ENCODE measurements at places on chromosomes 6 and 20.

DNA sequence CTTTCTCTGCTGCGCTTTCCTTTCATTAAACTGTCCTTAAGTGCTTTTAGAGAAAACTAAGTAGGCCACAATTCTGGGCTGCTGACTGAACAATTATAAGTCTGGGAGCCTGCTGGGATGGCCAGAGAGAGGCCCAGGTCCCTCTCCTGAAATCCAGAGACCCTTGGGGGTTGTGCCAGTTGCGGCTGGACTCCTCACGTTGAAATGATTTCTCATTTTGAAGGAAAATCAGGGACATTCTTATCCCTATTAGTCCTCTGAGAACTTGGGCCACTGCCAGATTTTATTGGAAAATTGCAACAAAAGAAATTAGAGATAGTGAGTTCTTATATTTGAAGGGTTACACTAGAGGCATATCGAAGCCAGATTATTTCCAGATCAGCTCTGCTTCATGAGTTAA is 145.1 kb downstream of the CLIC5 start:
- DNase-seq: no peak

GRCh38 chr6:79646006-79646405 is 14.9 kb downstream of the SH3BGRL2 start:
- DNase-seq: no peak

- no peak for DNase-seq
Observed at GRCh38 chr20:38722683-38723016, 1.6 kb upstream of the SLC32A1 start.

DNA sequence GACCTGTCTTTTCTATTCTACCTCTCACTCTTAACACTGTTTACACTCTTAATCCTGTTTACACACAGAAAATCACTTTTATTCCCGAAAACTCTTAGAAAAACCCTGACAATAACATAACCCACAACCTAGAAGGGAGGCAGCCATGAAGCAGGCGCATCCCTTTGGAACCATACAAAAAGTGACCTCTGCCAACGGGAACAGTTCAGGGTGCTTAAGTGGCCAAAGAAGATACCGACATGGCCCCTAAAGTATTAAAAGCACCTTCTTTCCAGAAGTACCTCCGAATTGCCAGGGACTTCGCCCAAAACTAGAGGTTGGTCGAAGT is 490 bp downstream of the MMUT start:
- DNase-seq: no peak

DNA sequence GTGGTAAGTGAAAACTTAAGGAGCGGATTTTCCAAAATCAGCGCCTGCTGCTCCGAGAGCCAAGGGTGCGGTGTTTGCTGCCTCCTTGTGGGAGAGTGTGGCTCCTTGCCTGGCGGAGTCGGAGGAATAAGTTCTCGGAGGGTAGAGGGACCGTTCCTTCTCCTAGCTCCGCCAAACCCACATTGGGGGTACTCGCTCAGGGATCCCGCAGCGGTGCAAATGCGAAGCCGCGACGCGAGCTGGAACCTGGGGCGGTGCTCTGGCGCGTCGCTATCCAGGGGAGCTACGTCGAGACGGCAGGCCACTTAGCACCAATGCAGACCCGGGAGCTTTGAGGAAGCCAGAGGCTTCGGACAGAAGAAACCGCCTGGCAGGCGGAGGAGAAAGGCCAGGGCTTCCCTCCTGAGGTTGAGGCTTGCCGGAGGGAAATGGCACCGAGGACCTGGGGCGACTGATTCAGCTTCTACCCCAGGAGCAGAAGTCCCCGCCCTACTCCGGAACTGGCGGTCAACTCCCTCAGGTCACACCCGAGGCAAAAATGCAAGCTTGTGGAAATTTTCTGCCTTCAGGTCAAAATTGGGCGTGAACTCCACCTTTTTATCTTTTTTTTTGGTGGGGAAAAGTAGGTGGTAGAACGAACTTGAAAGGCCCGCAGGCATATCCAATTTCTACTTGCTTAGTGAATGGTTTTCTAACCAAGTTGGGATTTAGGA is 5.7 kb upstream of the DDX43 start:
- DNase-seq: peak; percentile 52

- DNase-seq: no peak
Observed at GRCh38 chr6:12929678-12930077, 213.1 kb downstream of the PHACTR1 start.

DNA sequence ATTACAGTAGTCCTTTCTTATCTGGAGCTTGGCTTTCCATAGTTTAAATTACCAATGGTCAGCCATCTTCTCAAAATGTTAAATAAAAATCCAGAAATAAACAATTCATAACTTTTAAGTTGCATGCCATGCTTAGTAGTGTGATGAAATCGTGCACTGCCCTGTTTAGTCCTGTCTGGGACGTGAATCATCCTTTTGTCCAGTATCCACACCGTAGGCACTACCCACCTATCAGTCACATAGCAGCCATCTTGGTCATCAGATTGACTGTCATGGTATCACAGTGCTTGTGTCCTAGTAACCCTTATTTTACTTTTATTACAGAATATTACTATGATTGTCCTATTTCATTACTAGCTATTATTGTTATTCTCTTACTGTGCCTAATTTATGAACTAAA is 924.1 kb downstream of the EYS start:
- no peak for DNase-seq

- DNase-seq: no peak
Observed at GRCh38 chr6:105587349-105588122, 184.7 kb upstream of the PREP start.

GRCh38 chr20:13130061-13130706 is 90.9 kb upstream of the ISM1 start:
- no peak for DNase-seq

- DNase-seq: no peak
Observed at GRCh38 chr6:101760843-101761621, 367.5 kb downstream of the GRIK2 start.

DNA sequence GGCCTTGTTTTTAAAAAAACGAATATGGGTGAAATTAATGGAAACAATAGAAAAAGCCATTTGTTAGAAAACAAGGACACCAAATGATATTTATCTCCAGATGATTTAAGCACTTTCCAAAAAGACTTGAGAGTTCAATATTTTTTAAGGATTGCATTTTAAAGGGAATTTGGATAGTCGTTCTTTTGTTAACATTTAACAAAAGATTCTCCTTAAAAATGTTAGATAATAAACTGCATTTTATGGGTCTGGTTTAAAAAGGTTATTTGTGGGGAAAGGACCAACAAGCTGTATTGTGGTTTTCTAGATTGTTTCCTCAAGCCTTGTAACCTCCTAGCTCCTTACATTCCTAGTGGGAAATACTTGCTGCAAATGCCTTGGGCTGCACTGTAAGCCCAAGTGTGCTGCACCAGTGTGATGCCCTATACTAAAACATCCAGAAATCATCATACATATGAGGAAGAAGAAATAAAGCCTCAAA is 1.5 kb upstream of the PHIP start:
- DNase-seq: no peak

GRCh38 chr20:31841928-31842327 is 3.5 kb downstream of the FOXS1 start:
- DNase-seq: no peak

DNA sequence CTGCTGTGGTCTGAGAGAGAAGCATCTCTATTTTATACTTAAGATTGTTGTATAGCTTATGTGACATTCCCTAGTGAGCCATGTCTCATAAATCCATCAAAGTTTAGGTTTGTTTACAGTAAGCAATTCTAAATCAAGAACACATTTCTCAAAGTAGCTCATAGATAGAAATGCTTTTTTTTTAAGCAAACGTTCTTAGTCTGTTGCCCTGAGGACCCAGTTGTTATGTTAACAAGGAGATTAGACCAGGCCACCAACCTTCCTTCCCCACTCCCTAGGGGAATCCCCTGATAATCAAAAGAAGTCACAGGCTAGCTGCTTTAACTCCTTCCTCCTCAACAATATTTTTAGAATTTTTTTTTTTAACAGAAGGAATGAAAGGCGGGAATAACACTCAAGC is 169.0 kb downstream of the FUT9 start:
- DNase-seq: no peak

DNA sequence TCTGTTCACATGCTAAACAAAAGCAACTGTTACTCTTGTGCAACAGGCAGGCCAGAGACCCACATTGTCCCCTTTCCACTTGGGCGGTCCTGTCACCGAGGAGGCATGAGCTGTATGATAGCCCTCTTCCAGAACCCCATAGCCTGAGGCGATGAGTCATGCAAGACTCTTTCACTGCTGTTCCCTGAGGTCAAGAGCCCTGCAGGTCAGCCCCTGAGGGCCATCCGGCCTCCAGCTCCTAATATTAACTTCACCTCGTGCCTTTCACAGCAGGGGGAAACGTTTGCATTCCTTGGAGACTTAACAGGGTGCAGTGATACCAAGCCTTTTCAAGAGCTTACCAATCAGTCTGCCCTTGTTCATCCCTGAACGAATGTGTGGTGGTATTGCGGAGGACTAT is 253.3 kb upstream of the ECI2 start:
- no peak for DNase-seq

- no peak for DNase-seq
Observed at GRCh38 chr20:2137552-2138201, 36.0 kb downstream of the STK35 start.

DNA sequence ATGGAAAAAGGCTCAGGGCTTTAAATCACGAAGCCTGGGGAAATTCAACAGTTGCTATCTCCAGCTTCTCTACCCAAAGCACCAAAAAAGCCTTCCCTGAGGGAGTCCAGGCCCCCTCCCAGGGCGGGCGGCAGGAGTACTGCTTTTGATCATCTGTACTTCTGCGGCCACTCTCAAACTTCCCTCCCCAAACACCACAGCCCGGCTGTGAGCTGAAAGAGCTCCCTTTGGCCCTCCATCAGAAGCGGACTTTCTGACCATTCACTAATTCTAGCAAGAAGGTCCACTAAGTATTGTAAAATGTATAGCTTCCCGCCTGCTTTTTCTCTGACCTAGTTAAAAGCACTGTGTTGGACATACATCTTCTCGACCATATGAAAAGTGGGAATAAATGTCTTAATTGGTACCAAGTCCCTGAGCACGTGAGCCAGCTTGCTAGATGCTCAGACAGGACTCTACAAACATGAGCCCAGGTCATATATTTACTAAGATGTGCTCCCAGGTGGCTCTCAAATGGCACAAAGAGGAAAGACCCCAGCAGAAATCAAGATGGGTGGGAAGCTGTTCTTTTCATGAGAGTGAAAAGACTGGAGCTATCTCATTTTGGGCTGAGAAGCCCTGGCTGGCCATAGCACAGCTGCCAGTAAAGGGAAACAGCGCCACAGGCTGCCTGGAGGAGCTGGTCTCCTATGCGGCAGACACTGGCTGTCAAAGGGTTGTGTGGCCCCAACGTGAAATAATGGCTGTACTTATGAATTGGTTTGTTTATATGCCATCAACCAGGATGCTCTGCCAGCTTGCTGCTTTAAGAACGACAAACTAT is 58.6 kb downstream of the GFOD1 start:
- DNase-seq: no peak

DNA sequence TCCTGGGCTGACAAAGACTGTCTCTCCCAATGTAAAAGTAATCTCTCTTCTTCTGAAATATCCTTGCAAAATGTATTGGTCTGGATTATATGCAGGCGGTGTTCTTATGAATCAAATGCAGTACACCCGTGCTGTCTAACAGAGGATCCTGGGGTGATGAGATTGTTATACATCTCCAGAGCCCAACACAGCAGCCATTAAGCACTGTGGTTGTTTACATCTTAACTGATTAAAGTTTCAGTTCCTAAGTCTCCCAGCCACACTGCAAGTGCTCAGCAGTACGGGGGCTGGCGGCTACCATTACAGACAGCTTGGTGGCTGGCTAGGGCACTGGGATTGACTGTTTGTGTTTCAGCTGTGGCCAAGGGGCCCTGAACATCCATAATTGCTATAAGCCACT is 7.0 kb downstream of the UNC93A start:
- DNase-seq: no peak

DNA sequence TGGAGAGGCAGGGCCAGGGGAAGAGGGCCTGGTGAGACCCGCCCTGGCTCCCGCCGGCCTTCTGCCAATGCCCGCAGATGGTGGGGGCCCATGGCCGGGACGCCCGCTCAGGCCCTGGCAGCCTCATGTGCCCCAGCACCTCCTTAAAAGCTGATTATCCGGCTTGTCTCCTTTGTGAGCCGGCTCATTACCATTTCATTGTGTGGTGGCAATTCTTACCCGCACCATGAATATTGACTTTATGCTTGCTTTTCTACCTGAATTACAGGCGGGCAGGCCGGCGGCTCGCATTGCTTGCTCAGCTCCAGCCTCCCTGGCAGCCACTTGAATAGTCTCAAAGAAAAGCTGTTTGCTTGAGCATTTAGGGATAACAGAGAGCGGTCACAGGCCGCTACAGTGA is 120.0 kb upstream of the JAG1 start:
- DNase-seq: no peak

- no peak for DNase-seq
Observed at GRCh38 chr6:6569096-6569810, 19.3 kb upstream of the LY86 start.

- DNase-seq: no peak
Observed at GRCh38 chr6:166739117-166739975, 112.3 kb upstream of the RPS6KA2 start.

DNA sequence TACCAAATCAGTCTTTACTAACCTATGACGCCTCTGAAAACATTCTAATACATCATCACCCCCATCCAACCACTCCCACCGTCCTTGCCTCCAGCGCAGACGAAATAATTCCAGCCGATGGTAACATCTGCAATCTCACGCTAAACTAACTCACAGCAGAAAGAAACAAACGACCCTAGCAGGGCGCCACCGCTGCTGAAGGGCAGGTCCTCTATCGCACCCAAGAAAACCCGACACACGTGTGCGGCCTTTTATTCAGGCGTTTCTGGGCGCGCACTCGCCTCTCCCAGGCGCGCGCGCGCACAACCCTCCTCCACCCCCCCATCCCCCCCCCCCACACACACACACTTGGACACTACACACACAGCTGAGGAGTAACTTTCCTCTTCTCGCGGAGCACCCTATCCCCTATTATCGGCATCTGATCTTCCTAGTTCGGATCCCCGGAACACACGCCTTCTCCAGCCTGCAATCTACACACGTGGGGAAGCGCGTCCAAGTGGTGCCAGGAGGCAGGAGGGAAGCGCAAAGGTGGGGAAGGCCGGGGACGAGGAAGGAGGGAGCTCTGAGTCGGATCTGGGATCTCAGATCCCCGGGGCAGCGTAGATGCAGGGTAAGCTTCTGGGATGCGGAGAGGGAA is 1.4 kb downstream of the GFOD1 start:
- no peak for DNase-seq

GRCh38 chr20:57160985-57161384 is 105.5 kb downstream of the BMP7 start:
- DNase-seq: no peak

- DNase-seq: no peak
Observed at GRCh38 chr6:32905078-32905477, 35.8 kb downstream of the HLA-DMB start.

DNA sequence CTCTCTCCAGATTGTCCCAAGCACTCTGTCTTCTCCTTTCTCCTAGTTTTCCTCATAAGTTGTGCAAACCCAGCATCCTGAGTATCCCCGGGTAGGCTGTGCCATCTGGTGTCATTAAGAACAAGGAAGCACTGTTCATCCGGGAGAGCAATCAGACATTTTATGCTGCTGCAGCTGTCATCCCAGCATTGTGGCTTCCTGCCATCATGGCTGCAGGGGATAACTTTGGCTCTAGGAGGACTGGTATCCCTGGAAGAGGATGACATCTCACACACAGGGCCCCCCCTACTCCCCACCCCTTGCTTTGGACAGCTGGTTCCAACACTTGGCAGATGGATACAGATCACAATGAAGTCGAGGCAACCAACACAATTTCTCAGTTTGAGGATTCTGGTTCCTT is 1195.1 kb upstream of the MAP3K7 start:
- no peak for DNase-seq

Measured in stimulated activated CD8-positive, alpha-beta memory T cell treated with anti-CD3 and anti-CD28 coated beads, Interleukin-7, amount 100 ng/mL, for 4 hours (primary cell).